Activated CD4-positive, alpha-beta T cell treated with anti-CD3 and anti-CD28 coated beads, Interleukin-2, amount 50 U/mL, for 4 hours (primary cell): ENCODE measurements at places on chromosomes 1 and 21.

DNA sequence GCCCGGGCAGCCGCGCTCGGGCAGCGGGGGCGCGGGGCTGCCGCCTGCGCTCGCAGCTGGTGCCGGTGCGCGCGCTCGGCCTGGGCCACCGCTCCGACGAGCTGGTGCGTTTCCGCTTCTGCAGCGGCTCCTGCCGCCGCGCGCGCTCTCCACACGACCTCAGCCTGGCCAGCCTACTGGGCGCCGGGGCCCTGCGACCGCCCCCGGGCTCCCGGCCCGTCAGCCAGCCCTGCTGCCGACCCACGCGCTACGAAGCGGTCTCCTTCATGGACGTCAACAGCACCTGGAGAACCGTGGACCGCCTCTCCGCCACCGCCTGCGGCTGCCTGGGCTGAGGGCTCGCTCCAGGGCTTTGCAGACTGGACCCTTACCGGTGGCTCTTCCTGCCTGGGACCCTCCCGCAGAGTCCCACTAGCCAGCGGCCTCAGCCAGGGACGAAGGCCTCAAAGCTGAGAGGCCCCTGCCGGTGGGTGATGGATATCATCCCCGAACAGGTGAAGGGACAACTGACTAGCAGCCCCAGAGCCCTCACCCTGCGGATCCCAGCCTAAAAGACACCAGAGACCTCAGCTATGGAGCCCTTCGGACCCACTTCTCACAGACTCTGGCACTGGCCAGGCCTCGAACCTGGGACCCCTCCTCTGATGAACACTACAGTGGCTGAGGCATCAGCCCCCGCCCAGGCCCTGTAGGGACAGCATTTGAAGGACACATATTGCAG, 3.0 kb downstream of the ARTN start:
- no peak for DNase-seq

- no peak for DNase-seq
These were observed 80.3 kb upstream of the WNT4 start for GRCh38 chr1:22223176-22223575.

- no peak for DNase-seq
These were observed 118.5 kb upstream of the NGF start for GRCh38 chr1:115456441-115456961.

DNA sequence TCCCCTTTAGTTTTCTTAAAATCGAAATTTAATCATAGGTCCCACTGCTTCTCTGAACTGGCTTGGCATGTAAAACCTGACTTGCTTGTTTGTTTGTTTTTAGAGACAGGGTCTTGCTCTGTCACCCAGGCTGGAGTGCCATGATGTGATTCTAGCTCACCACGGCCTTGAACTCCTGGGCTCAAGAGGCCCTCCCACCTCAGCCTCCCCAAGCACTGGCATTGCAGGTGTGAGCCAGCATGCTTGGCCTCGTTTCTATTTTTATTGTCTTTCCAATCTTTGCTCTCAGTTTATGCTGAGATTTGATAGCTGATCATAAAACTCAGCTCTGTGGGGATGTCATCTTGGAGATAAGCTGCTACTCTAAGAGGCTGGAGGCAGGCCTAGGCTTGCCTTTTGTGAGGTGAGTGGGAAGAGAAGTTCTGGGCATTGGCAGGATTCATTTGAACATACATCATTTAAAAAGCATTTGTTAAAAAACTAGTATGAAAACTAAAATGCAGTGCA, 51.5 kb upstream of the GCLM start:
- DNase-seq, result no peak

GRCh38 chr21:17461014-17461413, 51.8 kb upstream of the CXADR start:
- DNase-seq, result no peak

GRCh38 chr1:183812686-183813569, 8.0 kb downstream of the RGL1 start:
- no peak for DNase-seq

- no peak for DNase-seq
These were observed 46.1 kb upstream of the MTF2 start for GRCh38 chr1:93033029-93033428.
